Activated T-helper 1 cell treated with anti-CD3 and anti-CD28 coated beads, Interleukin-12 subunit alpha, Interleukin-12 subunit beta, Interleukin-2, Interleukin-4 antibody, amounts not matched to agents 30 ng/mL and 10 ng/mL and 1 ng/mL, durations not matched to agents 14 hours and 24 hours and 36 hours (primary cell): ENCODE measurements at places on chromosomes 11 and 22. TPM values are rescaled to one million over a fixed set of nuclear protein-coding genes. Genes with fewer than 3 reads are reported as not detected.

Gene CRYAB
- not detected in 2 replicates for total RNA-seq

Gene PHF21B
- total RNA-seq: 0.21 TPM in 1 of 2 replicates, not detected in the other

Gene VWCE
- total RNA-seq: 9.4 and 10.9 TPM in 2 replicates

Gene VSIG2
- not detected in 2 replicates for total RNA-seq

Gene SLC35F2
- 36.5 and 38.0 TPM in 2 replicates for total RNA-seq
